Endothelial cell (in vitro differentiated cells): ENCODE measurements at places on chromosomes 13 and 19.

DNA sequence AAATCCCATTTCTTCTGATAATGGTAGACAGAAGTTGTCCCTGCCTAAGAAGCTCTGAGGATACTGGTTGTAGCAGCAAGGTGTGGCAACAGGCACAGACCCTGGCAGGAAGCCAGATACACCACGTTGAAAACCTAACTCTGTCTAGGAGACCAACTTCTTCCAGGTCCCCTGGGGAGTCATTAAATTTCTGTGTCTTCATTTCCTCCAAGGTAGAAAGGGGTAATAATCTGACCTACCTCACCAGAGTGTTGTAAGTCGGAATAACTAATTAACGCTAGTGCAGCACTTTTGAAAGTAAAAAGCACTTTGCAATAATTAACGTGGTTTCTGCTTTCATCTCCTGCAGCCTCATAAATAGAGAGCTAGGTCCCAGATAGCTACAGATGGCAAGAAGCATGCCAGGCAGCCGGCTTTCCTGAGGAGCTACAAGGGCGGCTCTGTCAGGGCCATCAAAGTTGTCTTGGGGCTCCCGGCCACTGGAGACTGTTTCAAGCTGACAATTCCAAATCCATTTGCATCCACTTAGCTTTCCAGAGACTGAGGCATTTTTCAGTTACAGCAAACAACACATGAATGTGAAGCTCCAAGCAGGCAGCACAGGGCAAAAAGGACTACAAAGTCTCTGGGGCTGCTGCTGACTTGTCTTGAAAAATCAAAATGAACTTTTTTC, 176.2 kb downstream of the FOXO1 start:
- no peak for DNase-seq

DNA sequence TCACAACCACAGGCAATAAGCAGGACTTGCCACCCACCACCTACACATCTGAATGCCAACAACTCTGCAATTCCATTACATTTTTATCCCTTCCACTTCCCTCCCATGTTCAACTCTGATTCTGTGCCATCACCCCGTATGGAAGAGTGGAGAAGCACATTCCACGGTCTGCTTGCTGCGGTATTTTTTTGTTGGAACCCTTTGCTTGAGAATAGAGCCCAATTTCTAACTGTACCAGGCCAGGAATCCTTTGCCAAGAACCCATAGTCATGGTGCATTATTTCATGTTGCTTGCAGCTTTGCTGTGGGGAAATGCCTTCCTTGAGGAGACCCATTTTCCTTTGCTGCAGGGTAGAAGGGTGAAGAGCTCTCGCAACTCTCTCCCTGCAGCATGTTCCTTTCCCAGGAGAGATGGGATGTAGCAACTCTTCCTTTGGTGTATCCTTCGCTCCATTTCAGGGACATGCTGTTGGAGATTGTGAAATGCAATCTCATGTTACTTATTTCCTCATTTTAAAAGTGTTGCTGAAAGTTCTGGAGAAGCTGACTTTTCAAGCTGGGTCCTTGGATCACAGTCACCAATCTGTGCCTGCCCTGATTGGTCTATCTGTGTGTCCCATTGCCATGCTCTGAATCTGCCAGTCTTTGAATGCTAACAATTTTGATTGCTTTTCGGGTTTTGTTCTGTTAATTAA, 69.8 kb upstream of the STARD13 start:
- DNase-seq, result no peak

- no peak for DNase-seq
Measured at GRCh38 chr13:43551897-43552456, 234.8 kb downstream of the ENOX1 start.

DNA sequence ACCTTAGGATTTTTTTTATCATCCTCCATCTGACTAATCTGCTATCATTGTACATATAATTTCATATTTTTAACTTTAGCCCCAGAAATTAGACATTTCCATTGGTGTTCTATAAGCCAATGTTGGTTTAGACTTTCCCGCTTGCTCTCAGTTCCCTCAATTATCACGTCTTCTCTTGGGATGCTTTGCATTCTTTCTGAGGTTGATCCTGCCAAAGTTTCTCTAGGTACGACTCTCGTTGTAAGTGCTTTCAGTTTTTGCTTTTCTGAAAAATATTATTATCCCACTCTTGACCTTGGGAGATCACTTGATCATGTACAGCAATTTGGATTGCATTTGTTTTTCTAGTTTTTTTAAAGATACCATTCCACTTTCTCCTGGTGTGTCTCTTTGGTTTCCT, 270.2 kb downstream of the IRS2 start:
- DNase-seq, result no peak

DNA sequence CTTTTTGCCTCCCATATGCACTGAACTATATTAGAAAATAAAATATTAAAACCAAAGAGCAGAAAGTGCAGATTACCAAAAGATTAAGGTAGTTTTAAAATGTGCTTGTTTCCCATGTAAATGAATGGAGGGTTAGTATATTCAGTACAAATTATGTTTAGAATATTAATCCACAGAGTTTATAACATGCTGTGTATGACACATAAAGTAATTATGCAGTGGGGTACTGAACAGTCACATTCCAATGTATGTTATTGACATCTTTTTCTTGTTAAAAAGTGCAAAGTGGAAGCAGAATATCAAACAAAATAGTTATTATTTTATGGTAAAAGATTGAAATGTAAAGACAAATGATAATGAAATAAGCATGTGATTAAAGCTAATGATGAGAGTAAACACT, 79.3 kb downstream of the GPC6 start:
- DNase-seq, result no peak

DNA sequence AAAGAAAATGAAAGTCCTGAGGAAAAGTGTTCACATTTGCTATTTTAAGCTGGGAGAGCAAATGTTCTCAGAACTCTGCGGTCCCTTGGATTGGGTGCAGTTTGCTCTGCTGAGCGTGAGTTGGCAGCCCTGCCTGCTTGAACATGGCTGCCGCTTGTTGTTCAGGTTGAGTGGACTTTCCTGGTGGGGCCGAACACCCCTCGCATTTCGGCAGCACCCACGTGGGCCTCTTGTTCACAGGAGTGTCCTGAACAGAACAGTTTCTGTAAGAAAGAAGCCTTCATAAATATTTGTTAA, 10.8 kb upstream of the RNF113B start:
- DNase-seq, result no peak

DNA sequence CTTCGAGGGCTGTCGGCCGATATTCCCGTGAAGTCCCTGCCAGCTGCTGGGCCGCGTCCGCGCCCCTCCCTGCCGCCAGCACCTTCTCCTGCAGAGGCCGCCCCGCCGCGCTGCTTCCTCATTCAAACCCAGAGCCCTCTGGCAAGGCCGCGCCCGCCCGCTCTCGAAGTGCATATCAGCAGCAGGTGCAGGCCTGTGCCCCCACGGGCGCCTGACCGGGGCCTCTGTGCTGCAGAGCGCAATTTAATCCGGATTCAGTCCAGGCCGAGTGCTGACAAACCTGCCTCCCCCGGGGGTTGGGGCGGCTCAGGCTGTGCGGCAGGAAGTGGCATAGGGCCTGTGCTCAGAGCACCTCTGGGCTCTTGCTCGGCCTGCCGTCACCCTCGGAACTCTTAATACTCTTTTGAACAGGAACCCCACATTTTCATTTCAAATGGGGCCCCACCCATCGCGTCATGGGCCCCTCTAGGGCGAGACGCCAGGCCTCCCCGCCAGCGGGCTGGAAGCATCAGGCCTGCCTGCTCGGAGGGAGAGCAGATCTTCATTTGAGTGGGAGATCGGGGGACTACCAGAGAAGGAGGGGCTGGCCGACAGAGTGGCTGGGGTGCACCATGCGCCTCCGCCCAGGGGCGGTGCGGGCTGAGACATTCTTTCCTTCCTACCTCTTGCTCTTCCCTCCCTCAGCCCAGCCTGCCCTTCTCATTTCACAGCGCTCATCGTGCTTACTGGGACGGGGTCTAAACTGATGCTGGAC, 125.7 kb downstream of the TNFRSF19 start:
- no peak for DNase-seq

GRCh38 chr19:48659768-48660167, 13.0 kb downstream of the NTN5 start:
- no peak for DNase-seq

DNA sequence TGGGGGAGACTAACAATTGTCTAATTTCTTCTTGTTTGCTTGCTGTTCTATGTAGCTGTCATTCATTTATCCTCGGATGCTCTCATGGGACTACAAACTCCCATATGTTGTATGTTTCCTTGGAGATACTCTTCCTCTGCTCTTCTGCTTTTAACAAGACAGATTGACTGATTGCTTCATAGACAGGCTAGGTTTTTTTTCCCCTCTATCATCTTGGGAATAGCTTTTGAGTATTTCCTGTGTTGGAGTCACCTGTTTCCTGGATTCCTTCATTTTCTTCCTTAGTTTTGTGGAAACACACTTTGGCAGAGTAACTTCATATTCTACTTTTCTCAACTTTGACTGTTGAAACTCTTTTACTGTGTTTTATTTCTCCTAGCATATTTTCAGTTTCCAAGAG, 27.6 kb downstream of the EDNRB start:
- no peak for DNase-seq

DNA sequence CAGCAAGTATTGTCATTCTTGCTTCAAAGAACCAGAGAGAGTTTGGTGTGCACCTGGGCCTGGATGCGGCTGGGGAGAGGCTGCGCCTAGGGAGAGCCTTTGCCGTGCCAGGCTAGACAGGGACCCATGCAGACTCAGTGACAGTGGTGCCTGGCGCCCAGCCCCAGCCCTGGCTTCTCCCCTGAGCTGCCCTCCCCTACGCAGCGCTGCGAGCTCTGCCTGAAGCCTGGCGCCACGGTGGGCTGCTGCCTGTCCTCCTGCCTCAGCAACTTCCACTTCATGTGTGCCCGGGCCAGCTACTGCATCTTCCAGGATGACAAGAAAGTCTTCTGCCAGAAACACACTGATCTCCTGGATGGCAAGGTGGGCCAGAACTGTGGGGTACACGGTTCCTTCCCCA, 12.0 kb downstream of the KMT2B start:
- DNase-seq, result no peak

DNA sequence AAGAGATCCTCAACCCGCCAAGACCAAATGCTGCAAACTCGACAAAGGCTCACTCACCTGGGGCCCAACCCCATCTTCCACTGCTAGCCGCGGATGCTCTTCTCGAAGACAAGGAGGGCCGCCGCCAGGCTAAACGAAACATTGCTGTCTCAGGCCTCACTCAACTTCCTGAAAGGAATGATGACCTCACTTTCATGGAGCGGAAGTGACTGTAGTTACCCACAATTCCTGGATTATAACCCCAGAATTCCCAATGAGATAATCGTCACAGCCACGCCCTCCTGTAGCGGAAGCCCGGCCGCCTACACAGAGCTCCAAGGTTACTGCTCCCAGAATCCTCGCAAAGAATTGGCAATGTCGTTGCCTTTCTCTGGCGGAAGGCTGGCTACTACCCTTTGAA, 10.5 kb upstream of the ZNF112 start:
- DNase-seq, result no peak

DNA sequence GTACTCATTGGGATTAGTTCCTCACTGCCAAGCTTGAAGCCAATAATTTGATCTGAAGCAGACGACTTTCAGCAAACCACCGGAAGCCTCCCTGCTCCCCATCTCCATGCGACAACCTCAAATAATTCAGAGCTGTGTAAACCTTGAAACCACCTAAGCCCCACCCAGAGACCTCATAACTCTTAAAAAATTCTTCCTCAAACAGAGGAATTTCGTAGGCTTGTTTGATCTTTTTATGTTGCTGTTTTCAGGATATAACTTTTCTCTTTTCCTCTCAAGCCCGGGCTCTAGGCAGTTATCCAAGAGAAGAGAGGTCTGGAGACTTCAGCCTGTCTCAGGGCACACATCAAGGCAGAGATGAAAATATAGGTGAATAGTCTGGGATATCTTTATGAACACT, 311.6 kb downstream of the KCNRG start:
- no peak for DNase-seq

GRCh38 chr19:47023448-47023794, 3.8 kb downstream of the NPAS1 start:
- DNase-seq, result no peak

- no peak for DNase-seq
Measured at GRCh38 chr19:19777692-19778091, 43.9 kb downstream of the ZNF506 start.

DNA sequence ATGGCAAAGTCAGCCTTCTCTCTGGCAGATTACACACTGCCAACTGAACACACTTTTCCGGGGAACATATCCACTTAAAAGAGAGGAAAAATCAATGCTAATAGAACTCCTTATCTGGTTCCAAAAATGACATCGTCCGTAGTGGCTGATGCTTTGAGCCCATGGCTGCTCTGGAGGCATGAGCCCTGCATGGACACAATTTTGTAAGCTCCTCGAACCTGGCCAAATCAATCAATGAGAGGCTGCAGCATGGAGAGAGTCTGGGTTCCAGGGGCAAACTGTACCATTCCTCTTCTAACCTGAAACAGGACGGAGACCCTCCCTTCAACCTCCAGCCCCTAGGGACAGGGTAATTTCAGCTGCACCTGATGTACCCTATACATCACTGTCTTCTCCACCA, 21.0 kb upstream of the TSHZ3 start:
- DNase-seq, result no peak

GRCh38 chr13:44549476-44549875, 26.7 kb downstream of the TSC22D1 start:
- no peak for DNase-seq

- DNase-seq, result peak; percentile 20
Measured at GRCh38 chr13:21124852-21125251, 51.5 kb downstream of the SKA3 start.

- DNase-seq, result peak; percentile 91
Measured at GRCh38 chr19:56367829-56368711, 25.3 kb downstream of the ZNF582 start.

- DNase-seq, result no peak
Measured at GRCh38 chr13:90232291-90232690, 1115.2 kb upstream of the MIR17HG start.

DNA sequence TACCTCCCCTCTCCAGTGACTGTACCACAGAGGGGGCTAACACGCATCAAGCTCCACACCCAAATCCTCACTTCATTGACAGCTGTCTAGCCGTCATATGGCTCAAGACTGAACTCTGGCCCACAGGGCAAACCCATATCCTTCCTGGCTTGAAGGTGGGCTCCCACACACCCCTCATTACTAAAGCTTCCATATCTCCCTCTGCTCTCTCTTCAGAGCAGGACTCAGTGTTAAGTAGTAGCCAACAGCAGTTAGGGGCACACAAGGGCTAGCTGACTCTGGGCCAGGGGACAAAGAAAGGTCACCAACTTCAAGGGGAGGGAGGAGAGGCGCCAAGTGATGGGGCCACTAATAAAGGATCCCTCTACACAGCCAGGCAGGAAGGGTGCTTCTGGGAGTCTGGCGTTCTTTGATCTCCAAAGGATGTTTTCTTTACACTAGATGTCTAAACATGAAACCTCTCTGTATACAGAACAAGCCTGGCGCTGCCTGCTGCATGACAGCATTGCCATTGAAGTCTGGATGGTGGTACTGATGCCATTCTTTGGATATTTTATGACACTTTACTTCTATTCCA, 8.1 kb downstream of the PEG3 start:
- no peak for DNase-seq

- DNase-seq, result no peak
Measured at GRCh38 chr19:15390814-15391213, 11.2 kb upstream of the AKAP8 start.

DNA sequence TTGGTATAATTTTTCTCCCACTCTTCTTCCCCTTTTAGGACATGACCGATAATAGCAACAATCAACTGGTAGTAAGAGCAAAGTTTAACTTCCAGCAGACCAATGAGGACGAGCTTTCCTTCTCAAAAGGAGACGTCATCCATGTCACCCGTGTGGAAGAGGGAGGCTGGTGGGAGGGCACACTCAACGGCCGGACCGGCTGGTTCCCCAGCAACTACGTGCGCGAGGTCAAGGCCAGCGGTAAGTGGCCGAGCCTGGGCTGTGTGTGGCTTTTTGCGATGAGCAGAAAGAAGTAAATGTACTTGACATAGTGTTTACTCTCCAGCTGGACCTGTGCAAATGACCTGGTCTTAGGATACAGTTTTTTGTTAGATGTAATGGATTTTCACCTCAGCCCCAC, 102.5 kb downstream of the ARHGEF7 start:
- no peak for DNase-seq
